ENCODE measurements at places on chromosomes 16 and 17. TPM values are rescaled to one million over a fixed set of nuclear protein-coding genes. Genes with fewer than 3 reads are reported as not detected.
A peak's percentile ranks its signal among the peaks of the same experiment; 100 is the strongest.

- DNase-seq, result no peak
Measured at GRCh38 chr17:70041061-70041460, 34.0 kb upstream of the KCNJ16 start.

- DNase-seq, result peak; percentile 75
Measured at GRCh38 chr17:8935191-8935590, 30.3 kb downstream of the PIK3R5 start.

GRCh38 chr17:38925263-38925995 is at the start of gene LASP1NB:
Gene LASP1NB (plus strand): TSS chr17:38925614.
- DNase-seq, result peak; percentile 75

DNA sequence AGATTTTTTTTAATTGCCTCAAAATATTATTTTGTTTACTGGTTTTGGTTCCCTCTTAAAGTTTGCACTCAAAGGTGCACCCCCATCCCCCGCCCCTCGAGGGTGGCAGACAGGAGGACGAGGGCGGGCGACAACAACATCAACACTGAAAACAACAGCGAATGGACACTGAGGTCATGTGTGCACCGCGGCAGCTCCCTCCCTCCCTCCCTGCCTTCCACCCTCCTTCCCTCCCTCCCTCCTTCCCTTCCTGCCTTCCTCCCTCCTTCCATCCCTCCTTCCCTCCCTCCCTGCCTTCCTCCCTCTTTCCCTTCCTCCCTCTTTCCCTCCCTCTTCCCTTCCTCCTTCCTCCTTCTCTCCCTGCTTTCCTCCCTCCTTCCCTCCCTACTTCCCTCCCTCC is 1.5 kb upstream of the OSGIN1 start:
- no peak for DNase-seq

- peak; percentile 97 for DNase-seq
Measured at GRCh38 chr16:30091474-30092372, at the start of gene TBX6. Gene TBX6 (minus strand): TSS chr16:30091924. CDS start chr16:30091193, 731 bp downstream.

The TMEM88 gene
- 4.8 TPM for total RNA-seq

The NPIPA5 gene
- total RNA-seq, result 13.6 TPM

All from activated naive CD8-positive, alpha-beta T cell treated with anti-CD3 and anti-CD28 coated beads for 36 hours (primary cell).